ENCODE measurements at places on chromosomes 7 and 10.

- DNase-seq, result no peak
Measured at GRCh38 chr10:98425511-98426352, 10.8 kb upstream of the PYROXD2 start.

- peak; percentile 46 for DNase-seq
Measured at GRCh38 chr10:93701866-93702209, 554 bp downstream of the FRA10AC1 start.

DNA sequence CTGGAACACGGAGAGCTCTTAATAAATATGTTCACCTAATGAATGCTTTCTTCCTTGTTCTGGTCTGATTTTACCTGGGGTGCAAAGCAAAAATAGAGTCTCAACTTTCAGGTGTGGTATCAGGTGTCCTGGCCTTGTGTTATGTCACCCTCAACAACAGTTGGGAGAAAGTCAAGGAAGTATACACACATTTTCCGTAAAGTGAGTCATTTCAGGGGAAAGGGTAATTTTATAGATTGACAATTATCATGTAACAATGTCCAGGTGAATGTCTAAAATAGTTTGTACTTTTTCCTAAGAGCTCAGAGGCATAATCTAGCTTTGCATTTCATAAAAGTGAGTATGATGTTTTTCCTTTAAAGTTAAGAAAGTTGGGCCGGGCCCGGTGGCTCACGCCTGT, 287.4 kb downstream of the SKIDA1 start:
- DNase-seq, result no peak

GRCh38 chr10:79547973-79548372, 12.2 kb downstream of the SFTPA2 start:
- no peak for DNase-seq

GRCh38 chr10:70445718-70446657, 4.5 kb upstream of the NODAL start:
- DNase-seq, result peak; percentile 79

- DNase-seq, result no peak
Measured at GRCh38 chr10:5854131-5854475, 35.6 kb downstream of the ANKRD16 start.

DNA sequence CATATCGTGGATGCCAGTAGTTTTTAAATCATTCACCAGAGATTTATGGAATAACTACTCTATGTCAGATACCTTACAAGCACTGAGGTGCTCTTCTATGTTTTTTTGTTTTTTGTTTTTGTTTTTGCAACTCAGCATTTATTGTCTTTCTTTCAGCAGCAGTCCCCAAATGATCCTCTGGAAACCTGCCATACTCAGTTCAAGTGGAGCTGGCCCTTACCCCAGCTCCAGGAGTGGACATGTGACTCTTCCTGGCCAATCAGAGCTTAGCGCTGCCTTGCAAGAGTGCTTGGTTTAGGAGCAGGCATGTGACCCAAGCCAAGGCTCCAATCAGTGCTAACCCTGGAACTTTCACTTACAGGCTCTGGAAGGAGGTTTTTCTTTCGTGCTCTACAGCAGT, 356.6 kb upstream of the ZMIZ1 start:
- DNase-seq, result no peak

GRCh38 chr7:603152-603951, 83.7 kb upstream of the PDGFA start:
- no peak for DNase-seq

DNA sequence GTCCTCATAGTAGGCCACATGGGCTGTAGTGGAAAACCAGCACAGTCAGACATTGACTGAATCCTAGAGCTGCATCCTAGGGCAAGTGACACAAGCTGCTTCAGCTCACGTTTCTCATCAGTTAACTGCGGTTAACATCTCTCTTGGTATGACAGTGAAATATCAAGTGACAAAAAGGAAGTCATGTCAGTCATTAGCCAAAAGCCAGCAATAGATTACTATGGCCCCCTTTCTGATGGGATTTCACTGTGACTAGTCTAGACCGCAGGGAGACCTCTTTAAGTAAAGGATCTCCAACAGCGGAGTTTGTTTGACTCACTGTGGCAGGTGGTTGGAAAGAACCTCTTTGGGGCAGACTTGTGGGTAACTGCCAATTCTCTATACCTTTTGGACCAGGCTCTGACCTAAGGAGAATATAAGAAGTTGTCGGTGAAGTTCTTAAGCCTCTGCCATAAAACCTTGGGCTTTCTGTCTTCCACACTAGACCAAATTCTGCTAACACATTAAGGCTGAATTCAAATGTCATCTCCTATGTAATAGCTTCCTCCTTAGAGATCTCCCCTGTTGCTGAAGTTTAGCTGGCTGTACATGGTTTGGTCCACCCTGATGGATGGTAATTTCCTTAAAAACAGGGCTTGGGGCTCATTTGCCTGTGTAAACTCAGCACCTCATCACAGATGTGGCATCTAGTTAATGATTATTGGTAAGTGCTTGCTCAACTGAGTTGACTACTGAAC, 115.3 kb downstream of the SGMS1 start:
- no peak for DNase-seq

All from fibroblast of upper back skin (primary cell).